ENCODE measurements at places on chromosomes 2 and 18. TPM values are rescaled to one million over a fixed set of nuclear protein-coding genes. Genes with fewer than 3 reads are reported as not detected.

DNA sequence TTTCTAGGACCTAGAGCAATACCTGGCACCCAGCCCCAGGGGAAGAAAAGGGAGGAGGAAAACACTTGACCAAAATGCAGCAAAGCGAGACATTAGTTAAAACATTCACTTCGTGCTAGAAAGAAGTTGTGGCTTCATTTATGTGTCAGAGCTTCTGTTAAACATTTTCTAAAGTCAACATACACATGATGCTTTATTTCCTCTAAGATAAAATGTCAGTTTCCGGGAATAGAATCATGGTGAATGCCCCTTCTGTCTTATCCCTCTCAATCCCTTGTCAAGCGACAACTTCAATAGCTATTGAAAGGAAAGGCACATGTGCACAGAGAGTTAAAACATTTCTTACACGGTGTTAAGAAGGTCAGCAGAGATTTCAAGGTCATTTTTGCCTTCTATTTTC, 404.6 kb upstream of the CWC22 start:
- no peak for DNase-seq

- DNase-seq = no peak
Measured at GRCh38 chr2:218400167-218400929, 680 bp downstream of the CTDSP1 start.

The ZNF512 gene
- total RNA-seq = 34.7 TPM

The DNAJC5G gene
- not detected for total RNA-seq

The RETREG2 gene
- total RNA-seq = 76.0 TPM

Measured in fibroblast of the aortic adventitia (primary cell).